T-helper 2 cell treated with Interferon-gamma antibody and Interleukin-4, amounts not matched to agents 100 ng/mL and 5 ng/mL, for 36 hours (primary cell): ENCODE measurements at places on chromosomes 6 and 20. TPM values are rescaled to one million over a fixed set of nuclear protein-coding genes. Genes with fewer than 3 reads are reported as not detected.

The FAM83D gene
- 17.3 and 17.6 TPM in 2 replicates for total RNA-seq

The PCIF1 gene
- 37.1 and 38.3 TPM in 2 replicates for total RNA-seq

The TTK gene
- total RNA-seq: 31.2 and 31.6 TPM in 2 replicates

The ATG5 gene
- 32.9 and 35.8 TPM in 2 replicates for total RNA-seq

The TMEM30A gene
- total RNA-seq: 70.9 and 74.9 TPM in 2 replicates

The ECT2L gene
- not detected in 2 replicates for total RNA-seq

The HSF2 gene
- 11.4 and 12.8 TPM in 2 replicates for total RNA-seq

The OPN5 gene
- total RNA-seq: not detected in 2 replicates

The PDYN gene
- not detected in 2 replicates for total RNA-seq

The ARG1 gene
- not detected in 2 replicates for total RNA-seq

The DLL1 gene
- total RNA-seq: 0.50 TPM in 1 of 2 replicates, not detected in the other
